Calu3 (cell line): ENCODE measurements at places on chromosomes 16 and 17. TPM values are rescaled to one million over a fixed set of nuclear protein-coding genes. Genes with fewer than 3 reads are reported as not detected.

CCL17 gene
- not detected in 2 replicates for total RNA-seq

GRCh38 chr16:19008245-19009169, 24.8 kb downstream of the TMC7 start:
- DNase-seq = no peak

GRCh38 chr17:41909088-41909487, 9.7 kb downstream of the ACLY start:
- no peak for DNase-seq

DNA sequence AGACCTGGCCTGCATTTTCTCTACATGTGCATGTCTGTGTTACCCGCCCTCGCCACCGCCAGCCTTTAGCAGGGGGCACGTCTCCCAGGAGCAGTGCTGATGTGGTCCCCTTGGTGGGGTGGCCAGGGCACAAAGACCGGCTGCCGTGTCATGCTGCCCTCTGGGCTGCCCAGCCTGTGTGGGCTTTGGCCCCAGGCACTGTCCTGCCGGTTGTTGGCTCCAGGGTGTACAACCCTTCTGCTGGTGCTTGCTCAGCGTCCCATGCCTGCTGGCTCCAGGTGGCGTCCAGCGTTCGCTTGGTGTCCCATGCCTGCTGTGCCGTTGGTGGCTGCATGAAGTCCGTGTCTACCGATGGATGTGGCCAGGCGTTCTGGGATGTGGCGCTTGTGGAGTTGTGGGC, 4.1 kb downstream of the BAIAP2 start:
- no peak for DNase-seq

GRCh38 chr16:88473666-88474534, 20.8 kb downstream of the ZFPM1 start:
- DNase-seq = peak; percentile 63

DNA sequence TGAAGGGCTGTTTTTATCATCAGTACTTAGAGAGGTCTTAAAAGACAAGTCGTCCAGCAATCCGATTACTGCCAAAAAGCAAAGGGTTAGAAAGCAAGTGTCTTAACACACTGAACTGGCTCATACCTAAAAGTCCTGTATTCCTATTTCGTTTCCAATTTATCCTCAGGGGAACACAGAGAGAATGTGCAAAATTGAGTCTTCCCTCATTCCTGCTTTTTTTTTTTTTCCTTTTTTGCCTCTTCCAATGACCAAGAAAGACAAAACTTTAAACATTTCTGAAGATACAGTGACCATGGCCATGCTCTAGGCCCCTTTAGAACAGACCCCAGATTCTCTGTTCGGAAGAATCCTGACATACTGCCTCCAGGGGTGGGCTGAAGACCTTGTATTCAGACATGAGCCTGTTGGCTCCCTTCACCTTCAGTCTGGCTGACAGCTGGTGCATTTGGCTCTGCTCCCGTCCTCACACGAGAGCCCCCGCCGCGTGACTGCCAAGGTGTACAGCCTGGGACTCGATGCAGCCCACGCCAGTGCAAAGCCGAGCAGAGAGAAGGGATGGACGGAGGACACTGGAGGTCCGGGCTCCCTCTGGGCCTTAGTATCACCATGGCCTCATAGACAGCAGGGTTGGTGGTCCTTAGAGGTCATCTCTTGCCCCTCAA, 47.0 kb downstream of the COTL1 start:
- DNase-seq = no peak

DNA sequence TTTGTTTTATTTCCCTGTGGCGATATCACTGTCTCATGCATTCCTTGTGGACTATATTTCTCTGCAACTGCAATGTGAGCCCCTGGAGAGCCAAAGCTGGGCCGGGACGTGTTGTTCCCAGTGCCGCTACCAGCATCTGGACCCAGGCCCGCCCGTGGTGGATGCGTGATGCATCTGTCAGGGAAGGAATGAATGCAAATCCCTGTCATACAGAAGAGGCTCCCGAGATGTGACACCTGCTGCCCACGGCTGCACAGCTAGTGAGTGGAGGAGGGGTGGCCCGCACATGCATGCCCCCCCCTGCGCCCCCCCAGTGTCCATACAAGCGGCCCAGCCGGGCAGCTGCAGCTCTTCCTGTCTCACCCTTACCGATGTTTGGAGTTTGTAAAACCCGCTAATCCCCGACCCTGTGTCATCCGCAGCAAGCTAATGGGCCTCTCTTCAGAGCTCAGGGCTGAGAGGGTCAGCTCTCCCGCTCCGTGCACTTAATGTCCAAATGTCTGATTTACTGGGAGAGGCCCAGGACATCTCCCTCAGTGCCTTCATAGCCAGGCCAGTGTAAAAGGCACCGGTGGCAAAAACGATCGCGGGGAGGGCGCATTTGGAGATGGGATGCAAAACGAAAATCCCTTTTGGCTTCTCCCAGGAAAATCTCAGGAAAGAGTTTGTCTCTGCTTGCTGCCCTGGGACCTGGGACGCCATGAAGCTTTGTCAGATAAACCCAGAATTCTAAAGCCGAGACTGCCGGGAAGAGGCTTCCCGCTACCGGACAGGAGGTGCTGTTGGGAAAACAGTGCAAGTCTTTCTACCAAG, 91.8 kb downstream of the FOXL1 start:
- no peak for DNase-seq

DNA sequence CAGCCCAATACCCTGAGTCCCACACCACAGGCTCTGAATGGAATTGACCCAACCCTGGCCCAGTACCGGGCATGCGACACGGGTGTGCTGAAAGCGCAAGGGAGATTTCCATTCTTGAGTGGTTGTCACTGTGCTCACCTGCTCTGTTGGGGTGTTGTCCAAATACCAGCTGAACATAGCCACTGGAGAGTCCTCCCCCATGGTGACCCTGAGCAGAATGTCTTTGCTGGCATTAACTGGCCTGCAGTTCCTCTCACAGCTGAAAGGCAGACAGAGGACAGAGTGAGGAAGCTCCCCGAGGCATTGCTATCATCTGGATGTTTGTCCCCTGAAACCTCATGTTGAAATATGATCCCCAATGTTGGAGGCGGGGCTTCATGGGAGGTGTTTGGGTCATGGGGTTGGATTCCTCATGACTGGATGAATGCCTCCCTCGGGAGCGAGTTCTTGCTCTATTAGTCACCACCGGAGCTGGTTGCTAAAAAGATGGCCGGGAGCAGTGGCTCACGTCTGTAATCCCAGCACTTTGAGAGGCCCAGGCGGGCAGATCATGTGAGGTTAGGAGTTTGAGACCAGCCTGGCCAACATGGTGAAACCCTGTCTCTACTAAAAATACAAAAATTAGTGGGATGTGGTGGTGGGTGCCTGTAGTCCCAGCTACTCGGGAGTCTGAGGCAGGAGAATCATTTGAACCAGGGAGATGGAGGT, 57.3 kb upstream of the BCO1 start:
- DNase-seq = peak; percentile 92
